ENCODE measurements at places on chromosomes 12 and 14.

DNA sequence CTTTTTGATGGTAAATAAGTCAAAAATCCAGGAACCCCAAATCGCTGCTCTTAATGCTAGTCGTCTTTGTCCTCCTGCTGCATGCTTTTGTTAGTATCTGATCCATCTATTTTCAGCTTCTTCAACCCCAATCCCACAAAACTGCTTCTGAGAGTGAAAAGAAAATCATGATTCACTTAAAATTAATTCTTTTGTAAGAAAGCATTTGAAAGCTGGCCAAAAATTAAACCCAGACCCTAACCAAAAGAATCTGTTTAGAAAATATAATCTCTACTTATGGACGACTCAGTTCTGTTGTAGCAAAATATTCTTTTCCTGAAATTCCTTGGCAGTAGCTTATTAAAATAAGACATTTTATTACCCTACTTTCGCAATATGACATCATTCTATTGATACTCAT lies 443.6 kb upstream of the SYT1 start:
- no peak for DNase-seq

DNA sequence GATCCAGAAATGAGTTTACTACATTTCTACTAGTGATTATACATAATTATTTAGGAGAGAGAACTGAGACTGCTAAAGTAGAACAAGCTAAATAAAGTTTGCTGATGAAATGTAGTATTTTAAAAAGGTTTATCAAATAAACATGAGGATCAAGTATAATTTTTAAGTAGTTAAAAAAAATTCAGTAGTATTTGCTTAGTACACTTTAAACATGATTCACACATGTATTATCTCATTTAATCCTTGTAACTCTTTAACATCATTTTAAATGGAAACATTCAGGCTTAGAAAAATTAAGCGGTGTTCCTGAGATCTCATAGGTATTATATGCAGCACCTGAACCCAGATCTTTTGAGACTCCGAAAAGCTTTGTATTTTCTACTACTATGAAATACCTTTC lies 8.7 kb downstream of the SNW1 start:
- DNase-seq: no peak

- DNase-seq: no peak
These were observed 114.3 kb upstream of the CAND1 start for GRCh38 chr12:67154901-67155300.

- no peak for DNase-seq
These were observed 349.2 kb upstream of the LMO3 start for GRCh38 chr12:16955083-16955657.

GRCh38 chr14:88516861-88517357 lies 37.9 kb downstream of the PTPN21 start:
- DNase-seq: no peak

DNA sequence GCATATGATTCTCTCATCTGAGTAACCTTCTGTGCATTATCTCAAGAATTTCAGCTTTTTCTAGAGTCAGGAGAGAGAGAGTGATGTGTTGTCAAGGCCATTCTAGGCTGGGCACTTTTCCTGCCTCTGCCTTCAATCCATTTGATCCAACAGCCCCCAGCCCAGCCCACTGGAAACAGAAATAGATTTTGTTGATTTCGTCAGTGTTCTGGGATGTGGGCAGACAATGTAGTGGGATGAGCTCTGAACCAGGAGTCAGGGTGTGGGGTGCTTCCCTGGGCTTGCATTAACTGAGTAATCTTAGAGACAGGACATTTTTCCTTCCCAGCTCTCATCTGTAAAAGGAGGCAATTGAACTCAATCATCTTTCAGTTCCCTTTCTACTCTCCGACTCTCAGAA lies 42.5 kb upstream of the RPH3A start:
- no peak for DNase-seq

All from NCI-H1930 (cell line).